ENCODE measurements at places on chromosomes 3 and 15.

- peak; percentile 96 for DNase-seq
Observed at GRCh38 chr3:53255775-53256703, at the start of gene TKT. TKT (minus strand) TSS chr3:53256022; CDS start chr3:53255942, 80 bp downstream.

- DNase-seq: no peak
Observed at GRCh38 chr3:63304421-63304820, 26.3 kb downstream of the SYNPR start.

- DNase-seq: peak; percentile 65
Observed at GRCh38 chr15:77546050-77546501, 86.6 kb downstream of the LINGO1 start.

- DNase-seq: no peak
Observed at GRCh38 chr3:81823882-81824395, 62.5 kb upstream of the GBE1 start.

DNA sequence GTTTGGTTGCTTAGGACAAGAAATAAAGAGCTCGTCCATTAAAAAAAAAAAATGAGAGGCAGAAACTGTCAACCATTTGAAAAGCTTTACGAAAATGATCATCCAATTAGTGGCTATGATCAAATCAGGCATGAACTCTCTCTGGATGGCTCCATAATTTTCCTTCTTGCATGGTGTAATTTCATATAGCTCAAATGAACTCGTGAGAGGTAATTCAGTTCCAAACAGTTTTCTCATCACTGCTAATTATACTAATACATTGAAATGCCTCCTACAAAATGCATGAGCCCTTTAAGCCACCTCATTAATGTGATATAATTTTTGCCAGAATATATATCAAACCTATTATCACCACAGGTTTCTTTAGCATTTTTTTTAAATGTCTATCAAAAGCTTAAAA, 239.5 kb upstream of the MEIS2 start:
- DNase-seq: no peak

DNA sequence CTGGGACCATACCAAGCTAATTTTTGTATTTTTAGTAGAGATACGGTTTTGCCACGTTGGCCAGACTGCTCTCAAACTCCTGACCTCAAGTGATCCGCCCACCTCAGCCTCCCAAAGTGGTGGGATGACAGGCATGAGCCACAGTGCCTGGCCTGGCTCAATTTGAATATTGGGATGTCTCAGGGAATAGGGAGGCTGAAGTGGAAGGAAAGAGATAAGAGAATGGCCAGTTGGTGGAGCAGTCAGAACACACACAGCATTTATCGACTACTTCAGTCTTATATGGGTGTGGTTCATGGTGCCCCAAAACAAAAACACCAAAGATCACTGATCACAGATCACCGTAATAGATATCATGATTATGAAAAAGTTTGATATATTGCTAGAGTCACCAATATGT, 144.4 kb downstream of the GMNC start:
- DNase-seq: no peak

DNA sequence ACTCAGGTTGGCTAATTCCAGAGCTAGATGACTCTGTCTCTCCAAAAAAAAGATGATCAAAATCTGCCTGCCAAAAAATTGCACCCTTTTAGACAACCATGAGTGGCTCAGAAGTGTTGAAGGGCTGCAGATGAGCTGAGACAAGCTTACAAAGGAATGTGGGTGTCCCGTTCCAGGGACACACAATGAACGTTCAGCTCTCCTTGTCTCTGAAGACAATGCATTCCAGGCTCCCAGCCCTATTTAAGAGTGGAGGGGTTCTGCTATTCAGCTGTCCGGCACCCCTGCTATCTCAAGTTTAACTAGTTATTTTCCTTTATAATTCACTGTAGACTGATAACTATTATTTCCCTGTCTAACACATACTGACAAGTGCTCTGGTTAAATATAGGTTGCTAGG, 355.1 kb upstream of the WNT5A start:
- DNase-seq: no peak

GRCh38 chr3:196700801-196701200, 11.2 kb downstream of the CEP19 start:
- no peak for DNase-seq

GRCh38 chr3:161413127-161413854, 42.0 kb upstream of the SPTSSB start:
- DNase-seq: no peak

- no peak for DNase-seq
Observed at GRCh38 chr3:133855002-133855370, 40.7 kb downstream of the RAB6B start.

GRCh38 chr15:50267577-50267976, 2.1 kb upstream of the HDC start:
- no peak for DNase-seq

DNA sequence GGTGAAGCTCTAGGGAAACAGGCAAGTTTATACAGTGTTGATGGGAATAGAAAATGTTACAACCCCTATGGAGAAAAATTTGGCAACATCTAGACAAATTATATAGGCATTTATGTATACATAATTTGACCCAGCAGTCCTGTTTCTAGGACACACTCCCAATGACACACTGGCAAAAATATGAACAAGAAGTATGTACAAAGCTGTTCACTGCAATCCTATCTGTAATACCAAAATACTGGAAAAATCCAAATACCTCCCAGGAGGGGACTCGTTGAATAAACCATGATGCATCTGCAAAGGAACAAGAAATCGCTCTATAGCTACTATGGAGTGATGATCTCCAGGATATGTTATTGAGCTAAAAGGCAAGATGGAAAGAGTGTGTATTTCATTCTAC, 8.5 kb downstream of the BFSP2 start:
- DNase-seq: no peak

- no peak for DNase-seq
Observed at GRCh38 chr3:45885979-45886705, at the start of gene CCR9. CCR9 (plus strand) TSS chr3:45886543; CDS start chr3:45894934, 8,391 bp downstream.

DNA sequence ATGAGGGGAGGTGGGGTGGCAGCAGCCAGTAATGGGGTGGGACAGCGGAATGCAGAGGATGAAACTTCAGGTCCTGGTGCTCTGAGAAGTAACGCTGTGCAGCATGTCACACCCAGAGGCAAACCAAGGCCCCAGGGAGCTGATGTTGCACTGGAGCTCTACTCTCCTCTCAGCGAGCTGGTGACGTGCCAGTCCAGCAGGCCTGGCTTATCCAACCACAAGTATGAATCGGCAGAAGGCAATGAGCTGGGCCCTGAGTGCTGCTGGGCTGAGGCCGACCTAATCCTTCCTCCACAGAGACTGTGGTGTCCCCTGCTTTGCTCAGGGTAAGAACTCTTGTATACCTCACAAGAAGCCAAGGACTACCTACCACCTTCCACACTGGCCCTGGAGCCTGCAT, 30.5 kb downstream of the CD86 start:
- no peak for DNase-seq

DNA sequence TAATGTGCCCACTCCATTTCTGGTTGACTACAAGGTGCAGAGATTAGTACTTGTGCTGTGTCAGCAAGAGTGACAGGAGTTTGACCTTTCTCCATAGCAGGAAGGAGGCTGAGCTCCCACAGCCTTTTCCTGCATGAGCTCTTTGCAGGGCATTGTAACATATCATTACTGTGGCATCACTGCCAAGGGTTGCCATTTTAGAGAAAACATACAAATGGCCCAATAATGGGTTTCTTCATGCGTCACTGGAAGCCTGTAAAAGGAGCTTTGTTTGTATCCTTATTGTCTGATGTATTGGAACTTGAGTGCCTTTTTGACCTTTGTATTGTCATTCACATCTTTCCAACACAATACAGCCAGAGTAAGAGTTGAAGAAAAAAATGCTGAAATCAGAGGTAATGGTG, 323.0 kb upstream of the CDIN1 start:
- peak; percentile 7 for DNase-seq

- peak; percentile 44 for DNase-seq
Observed at GRCh38 chr3:194730365-194730764, 44.7 kb downstream of the FAM43A start.

DNA sequence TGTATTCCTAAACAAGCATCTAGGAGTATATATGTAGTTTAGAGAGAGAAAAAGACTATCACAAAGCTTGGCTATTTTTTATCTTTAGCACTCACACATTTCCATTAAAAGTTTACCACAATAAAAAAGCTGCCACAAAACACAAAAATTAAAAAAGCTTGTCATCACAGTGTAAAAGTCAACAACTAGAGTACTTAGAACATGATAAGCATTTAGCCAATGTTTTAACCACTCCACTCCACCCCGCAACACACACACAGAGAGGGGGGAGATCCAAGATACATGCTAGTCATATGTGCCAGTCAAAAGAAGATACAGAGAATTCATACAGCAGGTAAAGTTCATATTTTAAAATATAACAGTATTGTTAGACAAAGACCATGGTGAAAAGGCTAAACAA, 79.7 kb downstream of the STAG1 start:
- DNase-seq: no peak
